Progenitor cell of endocrine pancreas (in vitro differentiated cells): ENCODE measurements at places on chromosomes 13 and 19. TPM values are rescaled to one million over a fixed set of nuclear protein-coding genes. Genes with fewer than 3 reads are reported as not detected.
A peak's percentile ranks its signal among the peaks of the same experiment; 100 is the strongest.

EXOC3L2 gene
- not detected in 2 replicates for total RNA-seq

LIM2 gene
- total RNA-seq = not detected in 2 replicates

ZNF99 gene
- total RNA-seq = not detected in 2 replicates

ZNF30 gene
- 5.9 and 7.7 TPM in 2 replicates for total RNA-seq

GRCh38 chr19:46720503-46721239 is 3.8 kb upstream of the PRKD2 start:
- DNase-seq = no peak
- no peak overlapping the region for H3K4me3 ChIP-seq
- peaks cover 7% of the 10 kb centered on the region for H3K36me3 ChIP-seq
- H3K27me3 ChIP-seq = no peaks in the 10 kb centered on the region
- no peak overlapping the region for H3K27ac ChIP-seq

DNA sequence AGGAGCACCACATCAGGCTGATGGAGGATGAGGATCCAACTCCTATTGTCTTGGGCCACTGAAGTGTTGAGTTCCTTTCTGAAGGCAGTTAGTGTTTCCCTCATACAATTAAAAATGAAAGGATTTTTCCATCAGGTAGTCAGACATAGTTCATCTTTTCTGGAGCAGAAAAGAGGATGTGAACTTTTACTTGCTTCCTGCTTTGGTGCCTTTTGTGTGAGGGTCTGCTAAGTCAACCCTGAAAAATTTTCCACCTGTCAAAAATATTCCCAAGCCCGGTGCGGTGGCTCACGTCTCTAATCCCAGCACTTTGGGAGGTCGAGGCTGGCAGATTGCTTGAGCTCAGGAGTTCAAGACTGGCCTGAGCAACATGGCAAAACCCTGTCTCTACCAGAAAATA is 43.9 kb downstream of the RGCC start:
- DNase-seq = no peak
- no peaks in the 10 kb centered on the region for H3K36me3 ChIP-seq
- no peak overlapping the region for H3K27ac ChIP-seq
- H3K27me3 ChIP-seq = peaks cover 7% of the 10 kb centered on the region
- no peaks in the 10 kb centered on the region for H3K4me1 ChIP-seq
- no peak overlapping the region for H3K4me3 ChIP-seq

DNA sequence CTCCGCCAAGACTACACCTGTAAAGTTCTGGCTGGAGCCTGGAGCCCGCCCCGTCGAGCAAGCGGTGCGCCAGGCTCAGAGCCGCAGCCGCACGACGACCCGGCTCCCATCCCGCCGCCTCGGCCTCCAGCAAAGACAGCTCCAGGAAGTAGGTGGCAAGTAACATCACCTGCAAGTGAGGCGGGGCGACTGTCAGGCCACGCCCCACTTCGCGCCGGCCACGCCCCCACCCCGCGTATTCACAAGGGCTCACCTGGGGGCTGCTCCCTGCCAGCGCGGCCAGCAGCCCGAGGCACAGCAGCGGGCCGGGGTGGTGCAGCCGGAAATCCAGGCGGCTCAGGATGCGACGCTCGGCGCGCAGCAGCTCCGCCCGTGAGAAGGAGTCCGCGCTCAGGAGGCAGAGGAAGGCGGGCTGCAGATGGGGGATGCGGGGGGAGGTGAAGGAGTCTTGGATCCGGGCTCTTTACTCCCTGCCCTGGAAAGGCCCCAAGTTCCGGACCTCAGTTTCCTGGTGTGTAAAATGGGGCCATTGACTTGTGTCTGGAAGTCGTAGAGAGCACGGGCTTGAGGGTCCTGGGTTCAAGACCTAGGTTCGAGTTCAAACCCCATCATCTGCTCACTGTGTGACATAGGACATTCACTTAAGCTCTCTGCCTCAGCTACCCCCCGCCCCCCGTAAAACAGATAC is 3.2 kb downstream of the CCNP start:
- peak; percentile 53 for DNase-seq
- H3K27ac ChIP-seq = no peak overlapping the region
- peaks cover 75% of the 10 kb centered on the region for H3K27me3 ChIP-seq
- H3K36me3 ChIP-seq = peaks cover 3% of the 10 kb centered on the region
- no peak overlapping the region for H3K4me3 ChIP-seq
- H3K4me1 ChIP-seq = peaks cover 2% of the 10 kb centered on the region

DNA sequence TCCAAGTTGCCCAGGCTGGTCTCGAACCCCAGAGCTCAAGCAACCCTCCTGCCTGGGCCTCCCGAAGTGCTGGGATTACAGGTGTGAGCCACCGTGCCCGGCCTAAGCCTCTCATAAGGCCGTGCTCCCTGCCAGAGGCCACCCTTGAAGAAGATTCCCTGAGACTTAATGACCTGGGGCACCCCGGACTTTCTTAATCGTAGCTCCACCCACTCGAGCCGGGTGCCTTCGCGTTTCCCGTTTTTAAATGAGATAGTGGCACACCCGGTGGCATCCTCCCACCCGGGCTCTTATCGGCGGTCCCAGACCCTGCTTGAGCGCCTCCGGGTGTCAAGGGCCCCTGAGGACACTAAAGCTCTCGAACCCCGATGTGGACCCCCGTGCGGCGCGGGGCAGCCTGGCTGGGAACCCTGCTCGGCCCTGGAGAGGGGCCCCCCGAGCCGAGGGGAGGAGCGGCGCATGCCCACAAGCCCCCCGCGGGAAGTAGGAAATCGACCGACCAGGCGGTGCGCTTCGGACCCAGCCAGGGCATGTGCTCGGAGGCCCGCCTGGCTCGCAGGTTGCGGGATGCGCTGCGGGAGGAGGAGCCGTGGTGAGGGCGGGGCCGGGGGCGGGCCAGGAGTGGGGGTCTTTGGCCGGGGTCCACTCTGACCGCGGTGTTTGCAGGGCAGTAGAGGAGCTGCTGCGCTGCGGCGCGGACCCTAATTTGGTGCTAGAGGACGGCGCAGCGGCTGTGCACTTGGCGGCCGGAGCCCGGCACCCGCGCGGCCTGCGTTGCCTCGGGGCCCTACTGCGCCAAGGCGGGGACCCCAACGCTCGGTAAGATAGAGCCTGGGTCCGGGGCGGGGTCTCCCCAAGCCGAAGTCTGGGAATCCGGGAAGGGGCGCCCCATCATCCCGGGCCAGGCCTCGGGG is at the start of gene ANKLE1:
ANKLE1 (plus strand) TSS at position 511 of the 914 bp plus-strand sequence; CDS start at position 531, 20 bp downstream.
- H3K4me1 ChIP-seq = no peaks in the 10 kb centered on the region
- H3K36me3 ChIP-seq = peaks cover 8% of the 10 kb centered on the region
- H3K27ac ChIP-seq = no peak within 1 kb of the TSS
- H3K4me3 ChIP-seq = peak within 1 kb of the TSS; percentile 67
- no peak for DNase-seq
- peaks cover 7% of the 10 kb centered on the region for H3K27me3 ChIP-seq

DNA sequence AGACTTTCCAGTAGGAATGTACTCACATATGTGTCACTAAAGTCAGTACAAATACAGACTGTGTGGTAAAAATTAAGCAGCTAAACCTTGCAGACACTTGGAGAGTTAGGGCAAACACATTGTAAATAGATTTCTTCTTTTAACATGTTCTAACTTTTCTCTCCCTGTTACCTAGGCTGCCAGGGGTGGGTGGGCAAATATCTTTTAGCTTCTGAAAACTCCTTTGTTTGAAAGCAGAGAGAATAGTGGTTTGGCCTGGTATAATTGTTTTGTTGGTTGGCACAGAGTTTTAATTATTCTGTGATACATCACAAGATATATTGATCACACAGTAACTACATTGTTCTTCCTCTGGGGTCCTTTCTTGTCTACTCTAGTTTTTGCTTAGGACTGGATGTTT is 289.8 kb upstream of the DACH1 start:
- no peak overlapping the region for H3K27ac ChIP-seq
- no peaks in the 10 kb centered on the region for H3K36me3 ChIP-seq
- H3K27me3 ChIP-seq = no peaks in the 10 kb centered on the region
- no peak overlapping the region for H3K4me3 ChIP-seq
- peaks cover 3% of the 10 kb centered on the region for H3K4me1 ChIP-seq
- no peak for DNase-seq

DNA sequence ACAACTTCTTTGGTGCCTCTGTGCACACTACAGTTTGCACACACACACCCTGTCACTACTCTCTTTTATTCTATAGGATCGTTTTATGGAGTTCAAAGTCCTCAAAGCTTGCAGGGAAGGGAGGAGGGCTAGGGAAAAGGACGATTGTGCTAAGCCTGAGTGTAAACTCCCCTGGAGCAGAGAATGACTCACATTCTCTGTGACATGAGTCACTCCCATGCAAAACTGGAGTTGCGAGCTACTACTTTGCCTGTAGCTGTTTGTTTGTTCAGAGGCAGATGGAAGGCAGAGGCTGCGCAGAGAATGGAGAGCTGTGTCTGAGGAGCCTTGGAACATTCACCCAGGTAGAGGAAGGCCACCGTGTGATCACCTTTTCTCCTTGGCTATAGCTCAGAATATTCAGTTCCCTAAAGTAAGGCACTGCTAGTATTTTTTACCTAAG is 80.5 kb upstream of the MBNL2 start:
- peak overlapping the region; percentile 29 for H3K4me3 ChIP-seq
- no peaks in the 10 kb centered on the region for H3K27me3 ChIP-seq
- H3K36me3 ChIP-seq = no peaks in the 10 kb centered on the region
- peak overlapping the region; percentile 72 for H3K27ac ChIP-seq

DNA sequence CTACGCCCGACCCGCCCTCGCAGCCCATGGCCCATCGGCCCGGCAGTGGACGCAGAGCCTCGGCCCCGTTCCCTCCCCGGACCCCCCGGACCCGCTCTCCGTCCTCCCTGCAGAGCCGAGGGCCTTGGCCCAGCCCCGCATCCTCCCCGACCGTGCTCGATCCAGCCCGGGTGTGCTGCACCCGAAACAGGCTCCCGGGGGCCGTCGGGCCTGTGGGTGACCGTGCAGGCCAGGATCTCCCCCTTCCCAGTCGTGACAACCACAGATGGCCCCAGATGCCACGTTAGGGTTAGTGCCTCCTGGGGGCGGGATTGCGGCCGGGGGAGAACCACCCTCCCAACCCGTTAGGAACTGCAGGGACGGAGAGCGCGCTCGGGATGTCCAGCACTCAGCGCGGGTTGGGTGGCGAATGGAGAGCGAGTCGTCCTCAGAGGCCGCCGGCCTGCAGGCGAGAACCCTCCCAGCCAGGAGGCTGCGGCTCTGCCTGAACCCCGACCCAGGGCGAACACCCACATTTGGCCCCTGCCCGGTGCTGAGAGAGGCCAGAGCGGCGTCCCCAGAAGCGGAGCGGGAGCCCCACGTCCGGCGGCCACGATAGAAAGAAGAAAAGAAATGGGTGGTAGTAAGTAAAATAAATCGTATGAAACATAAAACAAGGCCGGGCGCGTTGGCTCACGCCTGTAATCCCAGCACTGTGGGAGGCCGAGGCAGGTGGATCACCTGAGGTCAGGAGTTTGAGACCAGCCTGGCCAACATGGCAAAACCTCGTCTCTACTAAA is 6.7 kb upstream of the MADCAM1 start:
- peak overlapping the region; percentile 78 for H3K27ac ChIP-seq
- H3K4me3 ChIP-seq = peak overlapping the region; percentile 78
- H3K27me3 ChIP-seq = peaks cover 3% of the 10 kb centered on the region
- DNase-seq = no peak
- no peaks in the 10 kb centered on the region for H3K36me3 ChIP-seq
- peaks cover 17% of the 10 kb centered on the region for H3K4me1 ChIP-seq

- no peak overlapping the region for H3K27ac ChIP-seq
- no peaks in the 10 kb centered on the region for H3K36me3 ChIP-seq
- no peak for DNase-seq
These were observed 1.7 kb downstream of the IL4I1 start for GRCh38 chr19:49894879-49895565.

DNA sequence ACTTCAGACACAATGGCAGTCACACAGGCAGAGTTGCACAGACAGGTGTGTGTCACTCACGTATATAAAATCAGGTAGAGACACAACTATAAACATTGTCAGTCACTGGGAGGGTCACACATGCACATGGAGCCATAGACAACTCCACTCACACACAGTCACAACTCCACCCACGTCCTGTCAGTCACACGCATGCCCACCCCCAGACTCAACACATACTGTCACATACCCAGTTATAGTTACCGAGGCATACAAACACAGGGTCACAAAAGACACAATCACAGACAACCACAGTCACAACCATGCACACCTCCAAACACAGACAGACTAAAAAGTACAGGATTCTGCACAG is 1.5 kb downstream of the NUMBL start:
- no peak for DNase-seq
- H3K27me3 ChIP-seq = no peaks in the 10 kb centered on the region
- no peak overlapping the region for H3K27ac ChIP-seq

- H3K27me3 ChIP-seq = no peaks in the 10 kb centered on the region
- H3K27ac ChIP-seq = peak overlapping the region; percentile 30
- no peak for DNase-seq
- H3K4me3 ChIP-seq = no peak overlapping the region
- H3K4me1 ChIP-seq = peaks cover 10% of the 10 kb centered on the region
These were observed 344.6 kb downstream of the DNAJC15 start for GRCh38 chr13:43368003-43368402.

GRCh38 chr19:51387924-51388389 is at the start of gene LIM2:
TSS of gene LIM2 (minus strand) at chr19:51387974. CDS start at chr19:51387443, 531 bp downstream.
- peak within 1 kb of the TSS; percentile 62 for H3K27ac ChIP-seq
- H3K4me1 ChIP-seq = peaks cover 8% of the 10 kb centered on the region
- H3K4me3 ChIP-seq = no peak within 1 kb of the TSS

DNA sequence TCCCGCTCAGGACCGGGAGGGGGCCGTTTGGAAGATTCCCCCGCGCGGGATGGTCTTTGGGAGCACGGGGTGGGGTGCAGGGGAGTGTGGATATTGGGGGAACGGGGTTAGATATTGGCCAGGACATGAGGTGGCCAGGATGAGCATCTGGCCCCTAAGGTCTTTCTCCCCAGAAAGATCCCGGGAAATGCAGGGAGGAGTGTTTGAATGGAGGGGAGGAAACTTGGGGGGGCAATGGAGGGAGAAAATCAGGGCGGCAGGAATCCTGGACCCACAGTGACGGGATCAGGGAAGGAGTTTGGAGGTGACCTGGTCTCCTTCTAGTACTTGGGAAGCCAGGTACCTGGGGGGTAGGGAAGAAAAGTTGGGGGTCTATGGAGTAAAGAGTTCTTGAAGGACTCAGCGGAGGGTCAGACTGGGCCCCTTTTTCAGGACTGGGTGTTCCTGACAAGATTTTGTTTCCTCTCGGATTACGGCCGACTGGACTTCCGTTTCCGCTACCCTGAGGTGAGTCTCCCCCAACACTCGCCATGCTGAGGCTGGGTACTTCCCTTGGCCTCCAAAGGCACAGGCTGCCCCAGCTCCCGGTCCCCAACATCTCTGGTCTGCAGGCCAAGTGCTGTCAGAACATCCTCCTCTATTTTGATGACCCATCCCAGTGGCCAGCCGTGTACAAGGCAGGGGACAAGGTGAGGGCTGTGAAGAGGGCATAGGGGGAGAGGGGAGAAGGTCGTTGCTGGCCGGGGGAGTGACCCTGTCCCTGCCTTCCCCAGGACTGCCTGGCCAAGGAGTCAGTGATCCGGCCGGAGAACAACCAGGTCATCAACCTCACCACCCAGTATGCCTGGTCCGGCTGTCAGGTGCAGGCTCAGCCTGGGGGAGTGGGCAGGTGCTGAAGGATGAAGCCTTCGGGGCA is 989 bp downstream of the TMEM145 start:
- H3K36me3 ChIP-seq = no peaks in the 10 kb centered on the region
- DNase-seq = no peak
- H3K27me3 ChIP-seq = peaks cover 57% of the 10 kb centered on the region
- no peak overlapping the region for H3K27ac ChIP-seq
- H3K4me1 ChIP-seq = peaks cover 3% of the 10 kb centered on the region

GRCh38 chr13:21478881-21479808 is 20.0 kb upstream of the ZDHHC20 start:
- no peaks in the 10 kb centered on the region for H3K36me3 ChIP-seq
- DNase-seq = no peak
- no peaks in the 10 kb centered on the region for H3K27me3 ChIP-seq
- no peak overlapping the region for H3K27ac ChIP-seq

- H3K27me3 ChIP-seq = peaks cover 21% of the 10 kb centered on the region
- H3K4me1 ChIP-seq = peaks cover 8% of the 10 kb centered on the region
- DNase-seq = no peak
These were observed 1318.9 kb downstream of the OLFM4 start for GRCh38 chr13:54347531-54347930.
